Activated naive CD8-positive, alpha-beta T cell treated with anti-CD3 and anti-CD28 coated beads, Interleukin-2, amount 10 ng/mL, durations not matched to agents 7 days and 5 days (primary cell): ENCODE measurements at places on chromosomes 5 and 9.

GRCh38 chr9:116145036-116145435, 8.6 kb upstream of the PAPPA start:
- no peak for DNase-seq

- DNase-seq: no peak
Observed at GRCh38 chr9:16012621-16013020, 459.8 kb downstream of the CCDC171 start.

- DNase-seq: no peak
Observed at GRCh38 chr5:132729896-132730295, 7.5 kb downstream of the KIF3A start.

- DNase-seq: no peak
Observed at GRCh38 chr5:38462976-38463633, 93.3 kb downstream of the LIFR start.

DNA sequence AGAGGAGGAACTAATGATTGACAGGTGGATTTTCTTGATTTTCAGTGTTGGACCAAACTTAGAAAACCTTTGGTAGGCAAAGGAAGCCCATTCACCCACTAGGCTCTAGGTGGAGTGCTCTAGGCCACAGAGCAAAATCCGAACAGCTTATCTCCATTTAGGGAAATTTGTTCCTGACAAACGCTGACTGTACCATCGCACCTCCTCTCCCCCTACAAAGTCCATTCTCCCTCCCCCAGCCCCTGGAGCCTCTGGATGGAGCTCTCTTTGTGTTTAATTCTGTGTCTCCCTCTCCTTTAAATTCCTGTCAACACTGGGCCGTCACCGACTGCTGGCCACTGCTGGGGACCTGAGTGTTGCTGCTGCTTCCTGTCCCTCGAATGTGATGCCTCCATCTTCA, 350.1 kb upstream of the IRX2 start:
- no peak for DNase-seq

- DNase-seq: no peak
Observed at GRCh38 chr5:172875505-172876279, 41.6 kb downstream of the ERGIC1 start.

DNA sequence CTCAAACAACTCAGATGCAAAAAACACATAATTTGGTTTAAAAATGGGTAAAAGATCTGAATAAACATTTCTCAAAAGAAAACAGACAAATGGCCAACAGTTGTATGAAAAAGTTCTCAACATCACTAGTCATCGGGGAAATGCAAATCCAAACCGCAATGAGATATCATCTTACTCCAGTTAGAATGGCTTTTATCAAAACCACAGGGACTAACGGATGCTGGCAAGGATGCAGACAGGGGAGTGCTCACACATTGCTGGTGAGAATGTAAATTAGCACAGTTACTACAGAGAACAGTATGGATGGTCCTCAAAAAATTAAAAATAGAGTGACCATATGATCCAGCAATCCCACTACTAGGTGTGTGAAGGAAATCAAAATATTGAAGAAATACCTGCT, 589.1 kb upstream of the ADAMTS16 start:
- no peak for DNase-seq

DNA sequence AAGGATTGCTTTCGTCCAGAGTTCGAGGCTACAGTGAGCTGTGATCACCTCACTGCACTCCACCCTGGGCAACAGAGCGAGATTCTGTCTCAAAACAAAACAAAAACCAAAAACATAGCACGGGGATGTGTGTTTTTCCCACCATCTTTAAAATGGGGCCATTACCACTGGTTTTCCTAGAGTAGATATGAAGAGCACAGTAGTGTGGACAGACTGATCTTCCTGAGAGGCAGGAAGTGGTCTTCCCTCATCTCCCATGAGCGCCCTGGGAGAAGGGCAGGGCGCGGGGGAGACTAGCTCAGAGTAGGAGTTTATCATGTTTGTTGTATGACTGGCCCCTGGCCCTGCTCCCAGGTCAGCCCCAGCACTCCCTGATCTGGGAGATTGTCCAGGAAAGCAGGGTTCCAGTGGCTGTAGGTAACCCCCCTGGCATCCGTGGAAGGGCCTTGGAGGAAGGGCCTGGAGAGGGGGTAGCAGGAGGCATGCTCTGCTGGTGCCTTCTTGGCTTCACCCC, 2.3 kb downstream of the SUSD3 start:
- DNase-seq: no peak

- DNase-seq: no peak
Observed at GRCh38 chr5:33975852-33976251, 8.6 kb downstream of the SLC45A2 start.
